ENCODE measurements at places on chromosomes 1 and 21.

DNA sequence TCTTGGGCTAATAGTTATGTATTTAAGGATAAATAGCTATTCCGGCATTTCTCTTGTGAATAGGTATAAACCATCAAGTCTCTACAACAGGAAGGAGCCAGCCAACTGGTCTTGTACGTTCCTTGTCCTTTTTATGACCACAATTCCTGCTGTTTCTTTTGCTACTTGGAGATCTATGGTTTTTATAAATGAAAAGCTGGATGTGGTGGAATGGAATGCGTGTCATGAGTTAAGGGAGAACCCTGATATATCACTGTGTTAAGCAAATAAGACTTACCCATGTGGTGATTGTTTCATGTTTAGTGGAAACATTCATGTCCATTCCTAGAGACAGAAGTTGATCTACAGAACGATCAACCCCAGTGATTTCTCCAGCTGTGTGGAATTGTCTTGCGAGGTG lies 282.1 kb downstream of the RPS6KC1 start:
- no peak for DNase-seq

DNA sequence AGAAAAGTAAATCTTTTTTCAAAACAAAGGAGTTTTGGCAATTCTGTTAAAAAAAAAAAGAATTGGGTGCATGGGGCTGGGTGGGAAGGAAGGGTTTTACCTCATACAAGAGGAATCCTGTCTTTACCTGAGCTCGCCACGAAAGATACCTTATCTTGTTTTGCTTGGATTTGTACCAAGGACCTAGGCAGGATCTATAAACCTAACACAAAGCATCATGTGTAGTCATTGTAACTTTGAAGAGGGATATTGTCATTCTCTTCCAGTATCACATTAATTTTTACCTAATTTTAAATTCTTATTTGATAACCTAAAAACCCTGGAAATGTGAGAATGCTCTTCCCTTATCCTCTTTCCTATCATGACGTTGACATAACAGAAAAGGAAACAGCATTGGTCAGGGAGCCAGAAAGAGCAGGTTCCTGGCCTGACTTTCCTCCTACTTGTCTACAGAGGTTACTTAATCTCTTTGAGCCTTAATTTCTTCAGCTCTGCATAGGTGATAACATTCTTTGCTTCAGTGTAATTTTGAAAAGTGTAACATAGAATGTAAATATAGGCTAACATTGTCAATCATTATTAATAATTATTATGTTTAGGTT lies 4.0 kb upstream of the LAMC1 start:
- DNase-seq = no peak

DNA sequence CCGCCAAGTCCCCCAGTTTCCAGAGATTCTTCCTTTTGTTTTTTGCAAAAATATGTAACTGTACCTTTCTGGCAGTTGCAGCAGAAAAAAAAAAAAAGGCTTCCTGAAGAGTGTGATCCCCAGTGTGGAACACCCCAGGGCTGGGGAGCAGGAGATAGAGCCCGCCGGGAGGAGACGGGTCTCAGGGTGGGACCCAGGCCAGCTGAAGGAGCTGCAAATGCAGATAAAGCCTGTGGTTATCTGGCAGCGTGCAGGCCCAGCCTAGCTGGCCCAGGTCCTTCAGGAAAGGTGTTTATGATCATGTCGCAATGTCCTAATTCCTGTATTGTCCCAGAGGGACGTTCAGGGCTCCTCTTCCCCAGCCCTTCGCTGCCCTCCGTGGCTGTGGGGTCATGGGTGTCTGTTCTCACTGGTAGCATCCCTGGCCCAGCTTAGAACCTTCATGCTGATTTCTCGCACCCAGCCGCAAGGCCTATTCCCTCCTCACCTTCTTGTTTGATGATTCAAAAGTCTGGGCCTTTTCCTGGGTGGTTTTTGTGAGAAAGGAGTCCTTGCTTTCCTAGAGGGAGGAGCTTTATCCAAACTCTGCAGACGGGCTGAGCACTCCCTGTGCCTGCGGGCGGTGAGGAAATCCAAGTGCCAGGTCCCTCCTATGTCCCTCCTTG lies 26.2 kb downstream of the RNF187 start:
- no peak for DNase-seq

DNA sequence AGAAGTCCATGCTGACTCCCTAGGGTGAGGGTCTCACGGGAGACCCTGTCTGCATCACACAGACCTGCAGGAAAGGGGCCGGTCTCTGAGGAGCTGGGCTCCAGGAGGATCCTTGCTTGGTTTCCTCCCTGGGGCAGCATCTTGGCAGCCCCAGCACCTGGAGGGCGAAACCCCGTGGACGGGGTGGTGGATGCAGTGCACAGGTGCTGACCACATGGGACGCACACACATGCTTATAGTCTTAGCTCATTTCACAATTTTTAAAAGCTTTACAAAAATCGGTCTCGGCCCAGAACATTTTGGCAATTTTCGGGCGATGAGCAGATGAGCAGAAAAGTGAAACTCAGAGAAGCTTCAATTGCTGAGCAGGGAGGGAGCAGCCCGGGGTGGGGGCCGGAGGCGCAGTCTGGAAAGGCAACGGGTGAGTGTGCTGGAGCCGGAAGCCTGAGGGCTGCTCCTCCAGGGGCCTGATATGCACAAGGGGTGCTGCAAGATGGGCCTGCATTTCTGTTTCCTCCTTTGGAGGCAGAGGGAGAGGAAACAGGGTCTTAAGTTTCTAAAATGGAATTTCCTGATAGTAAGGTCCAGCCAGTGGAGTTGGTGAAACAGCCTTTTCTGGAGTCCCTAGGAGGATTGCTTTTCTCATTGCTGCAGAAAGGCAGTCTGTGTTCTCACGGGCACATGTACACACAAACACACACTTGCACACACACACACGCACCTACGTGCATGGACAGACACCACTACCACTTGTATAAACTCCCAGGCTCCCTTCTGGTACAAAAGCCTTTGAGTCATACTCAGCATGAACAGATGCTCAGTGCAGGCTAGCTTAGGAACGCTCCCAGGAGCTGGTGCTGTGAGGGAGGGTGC lies 60.6 kb downstream of the SCCPDH start:
- DNase-seq = no peak

DNA sequence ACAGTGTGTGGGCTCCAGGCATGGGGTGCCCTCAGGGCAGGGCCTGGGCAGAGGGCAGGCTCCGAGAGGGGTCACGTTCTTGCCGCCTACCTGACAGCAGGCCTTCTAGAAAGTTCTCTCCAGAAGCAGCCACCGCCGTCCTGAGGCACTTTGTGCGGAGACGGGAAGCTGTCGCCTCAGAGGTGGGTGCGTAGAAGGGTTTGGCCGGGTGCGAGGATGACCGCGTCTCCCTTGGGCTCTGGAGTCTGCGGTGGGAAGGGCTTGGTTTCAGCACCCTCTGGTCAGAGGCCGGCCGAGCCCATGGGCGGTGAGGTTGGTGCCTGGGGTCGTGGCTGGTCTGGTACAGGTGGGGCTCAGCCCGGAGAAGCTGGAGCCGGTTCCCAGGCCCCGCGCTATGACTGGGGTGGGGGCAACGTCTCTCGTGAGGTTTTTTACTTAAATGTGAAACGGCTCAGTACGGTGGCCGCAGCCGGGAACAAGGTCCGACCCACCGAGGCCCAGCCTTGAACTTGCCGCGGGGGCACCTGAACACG lies 10.1 kb upstream of the TTLL10 start:
- no peak for DNase-seq

GRCh38 chr1:199124351-199124750 lies 485.5 kb downstream of the PTPRC start:
- DNase-seq = no peak

DNA sequence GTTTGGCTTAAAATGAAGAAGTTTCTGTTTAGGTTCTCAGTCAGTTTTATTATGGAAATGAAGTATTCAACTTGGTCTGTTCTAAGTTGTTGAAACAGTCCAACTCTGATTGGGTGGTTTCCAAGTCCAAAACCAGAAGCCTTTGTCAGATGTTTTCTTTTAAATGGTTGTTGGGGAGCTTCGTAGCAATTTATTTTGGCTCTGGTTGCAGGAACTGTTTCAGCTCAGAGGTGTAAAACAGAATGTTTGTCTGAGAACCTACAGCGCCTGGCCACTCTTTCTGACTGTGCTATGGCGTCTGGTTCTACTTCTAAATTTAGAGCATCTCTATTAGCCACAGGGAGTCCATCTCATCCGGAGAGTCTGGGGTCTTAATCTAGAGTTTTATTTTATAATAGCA lies 582.6 kb upstream of the TMPRSS15 start:
- no peak for DNase-seq

DNA sequence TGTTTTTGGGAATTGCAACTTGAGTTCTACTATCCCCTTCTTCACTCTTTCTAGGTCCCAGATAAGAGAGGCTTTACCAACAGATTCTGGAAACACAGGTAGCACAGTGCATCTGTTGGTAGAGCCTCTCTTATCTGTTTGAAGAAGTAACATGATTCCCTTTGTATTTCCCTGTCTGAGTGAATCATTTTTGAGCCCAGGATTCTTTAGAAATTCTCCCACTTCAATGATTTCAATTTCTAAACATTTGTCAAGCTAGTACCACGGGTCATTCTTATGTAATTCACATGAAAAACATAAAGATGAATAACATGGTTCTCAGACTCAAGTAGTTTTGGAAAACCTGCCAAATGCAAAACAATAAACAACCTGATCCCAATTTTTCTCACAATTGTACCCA lies 72.0 kb upstream of the DUSP10 start:
- DNase-seq = no peak

- no peak for DNase-seq
Measured at GRCh38 chr1:91549041-91549735, 48.5 kb downstream of the CDC7 start.

- DNase-seq = no peak
Measured at GRCh38 chr1:193539731-193540459, 353.5 kb upstream of the B3GALT2 start.

GRCh38 chr1:27303509-27303908 lies 18.5 kb upstream of the TMEM222 start:
- no peak for DNase-seq

DNA sequence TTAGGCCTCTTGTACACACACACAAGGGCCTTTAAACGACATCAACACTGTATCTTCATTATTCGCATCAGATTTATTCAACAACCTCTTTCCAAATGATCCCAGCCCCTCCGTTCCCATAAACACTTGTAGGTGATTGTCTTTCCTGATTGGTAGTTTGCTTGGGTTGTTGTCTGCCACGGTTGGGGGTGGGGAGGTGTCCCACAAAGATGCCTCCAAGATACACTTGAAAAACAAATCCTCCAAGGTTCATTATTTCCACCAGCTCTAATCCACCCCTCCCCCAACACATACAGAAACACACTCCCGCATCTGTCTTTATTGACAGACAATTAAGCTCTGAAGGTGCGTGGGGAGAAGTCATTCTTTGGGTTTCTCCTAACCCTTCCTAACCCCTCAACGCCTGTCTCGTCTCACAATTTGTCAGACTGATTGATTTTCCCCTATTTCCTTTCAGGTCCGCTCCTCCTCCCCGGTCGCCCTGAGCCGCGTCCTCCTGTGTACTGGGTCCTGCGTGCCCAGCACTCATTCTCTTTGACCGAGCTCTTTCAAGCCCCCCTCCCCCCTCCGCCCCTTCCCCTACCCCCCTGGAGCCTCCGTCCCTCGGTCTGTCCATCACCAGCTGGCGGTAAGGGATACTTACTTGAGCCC lies 1.4 kb downstream of the WDR26 start:
- no peak for DNase-seq

GRCh38 chr1:246066573-246066972 lies 440.5 kb downstream of the SMYD3 start:
- DNase-seq = no peak

DNA sequence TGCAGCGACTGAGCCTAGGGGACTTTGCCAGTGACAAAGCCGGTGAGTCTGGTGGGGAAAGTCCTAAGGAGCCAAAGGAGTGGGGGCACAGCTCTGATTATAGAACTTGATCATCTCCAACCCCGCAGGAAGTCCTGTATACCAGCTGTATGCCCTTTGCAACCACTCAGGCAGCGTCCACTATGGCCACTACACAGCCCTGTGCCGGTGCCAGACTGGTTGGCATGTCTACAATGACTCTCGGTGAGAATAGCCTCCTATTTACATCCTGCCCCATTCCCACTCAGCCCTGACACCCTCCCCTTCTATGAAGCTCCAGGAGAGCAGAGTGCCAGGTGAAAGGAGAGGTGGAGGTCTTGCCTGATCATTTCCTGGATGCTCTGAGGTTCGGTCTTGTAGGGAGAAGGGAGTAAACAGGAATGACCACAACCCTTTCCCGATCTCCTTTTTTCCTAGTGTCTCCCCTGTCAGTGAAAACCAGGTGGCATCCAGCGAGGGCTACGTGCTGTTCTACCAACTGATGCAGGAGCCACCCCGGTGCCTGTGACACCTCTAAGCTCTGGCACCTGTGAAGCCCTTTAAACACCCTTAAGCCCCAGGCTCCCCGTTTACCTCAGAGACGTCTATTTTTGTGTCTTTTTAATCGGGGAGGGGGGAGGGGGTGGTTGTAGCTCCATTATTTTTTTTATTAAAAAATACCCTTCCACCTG lies 1.2 kb upstream of the PPOX start:
- no peak for DNase-seq

DNA sequence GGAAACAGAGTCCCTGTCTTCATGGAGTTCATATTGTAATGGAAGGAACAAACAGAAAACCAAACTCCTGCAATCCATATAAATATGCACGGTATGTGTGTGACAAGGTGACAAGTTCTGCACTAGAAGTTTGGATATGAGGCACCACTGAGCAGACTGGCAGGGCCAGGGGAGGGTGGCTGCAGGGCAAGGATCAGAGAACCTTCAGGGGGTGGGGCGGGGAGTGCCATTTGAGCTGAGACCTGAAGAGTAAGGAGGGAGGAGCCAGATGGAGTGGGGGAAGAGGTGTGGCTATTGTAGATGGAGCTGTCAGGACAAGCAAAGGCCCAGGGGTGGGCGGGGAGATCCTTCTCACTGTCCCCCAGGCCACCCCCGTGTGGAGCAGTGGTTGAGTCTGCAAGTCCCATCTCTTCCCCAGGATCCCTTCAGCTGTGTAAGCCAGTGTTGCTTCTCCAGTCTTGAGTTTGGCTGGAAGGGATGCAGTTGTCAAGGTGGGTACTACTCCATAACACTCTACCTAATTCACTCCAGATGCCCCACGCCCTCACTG lies 76.4 kb downstream of the ATP5PO start:
- DNase-seq = no peak

DNA sequence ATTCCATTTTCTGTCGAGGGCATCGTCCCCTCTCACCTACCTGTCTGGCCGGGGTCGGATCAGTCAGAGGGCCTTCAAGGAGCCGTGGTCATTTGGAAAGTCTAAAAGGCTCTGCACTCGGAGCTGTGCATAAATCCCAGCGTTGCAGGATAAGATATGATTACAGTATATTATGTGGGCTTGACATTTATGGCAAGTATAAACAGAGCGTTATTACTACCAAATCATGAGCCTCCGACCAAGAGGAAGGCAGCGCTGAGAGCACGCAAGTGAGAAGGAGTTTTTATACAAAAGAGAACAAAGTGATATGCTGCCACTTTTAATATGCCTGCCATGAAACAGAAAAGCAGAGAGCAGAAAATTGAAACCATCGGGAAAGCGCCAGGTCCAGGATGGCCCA lies 419.4 kb upstream of the VAMP3 start:
- no peak for DNase-seq

- no peak for DNase-seq
Measured at GRCh38 chr1:183096894-183097293, 73.7 kb downstream of the LAMC1 start.

- no peak for DNase-seq
Measured at GRCh38 chr21:43194303-43195120, 25.7 kb downstream of the CRYAA start.

Measured in NCI-H524 treated with DMSO at 0.1 percent for 48 hours (cell line).